ENCODE measurements at places on chromosomes 13 and 19. TPM values are rescaled to one million over a fixed set of nuclear protein-coding genes. Genes with fewer than 3 reads are reported as not detected.

DNA sequence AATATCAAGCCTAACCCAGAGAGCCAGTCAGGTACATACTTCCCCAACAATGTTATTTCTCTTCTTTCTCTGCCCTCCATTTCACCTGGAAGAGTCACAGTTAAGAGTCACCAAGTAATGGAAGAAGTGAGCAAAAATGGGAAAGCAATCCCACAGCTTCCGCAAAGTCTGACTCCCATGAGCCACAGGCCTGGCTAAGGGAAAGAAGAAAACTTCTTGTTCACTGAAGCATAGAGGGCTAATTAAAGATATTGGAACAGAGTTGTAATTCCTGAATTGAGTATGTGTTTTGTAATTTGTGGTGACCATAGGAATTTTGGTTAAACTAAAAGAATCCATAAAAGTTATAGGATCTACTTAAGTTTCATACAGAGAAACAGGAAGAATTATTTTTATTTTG, 830.9 kb upstream of the PCDH20 start:
- no peak for DNase-seq

MATK gene
- 3.3 TPM for total RNA-seq

DNA sequence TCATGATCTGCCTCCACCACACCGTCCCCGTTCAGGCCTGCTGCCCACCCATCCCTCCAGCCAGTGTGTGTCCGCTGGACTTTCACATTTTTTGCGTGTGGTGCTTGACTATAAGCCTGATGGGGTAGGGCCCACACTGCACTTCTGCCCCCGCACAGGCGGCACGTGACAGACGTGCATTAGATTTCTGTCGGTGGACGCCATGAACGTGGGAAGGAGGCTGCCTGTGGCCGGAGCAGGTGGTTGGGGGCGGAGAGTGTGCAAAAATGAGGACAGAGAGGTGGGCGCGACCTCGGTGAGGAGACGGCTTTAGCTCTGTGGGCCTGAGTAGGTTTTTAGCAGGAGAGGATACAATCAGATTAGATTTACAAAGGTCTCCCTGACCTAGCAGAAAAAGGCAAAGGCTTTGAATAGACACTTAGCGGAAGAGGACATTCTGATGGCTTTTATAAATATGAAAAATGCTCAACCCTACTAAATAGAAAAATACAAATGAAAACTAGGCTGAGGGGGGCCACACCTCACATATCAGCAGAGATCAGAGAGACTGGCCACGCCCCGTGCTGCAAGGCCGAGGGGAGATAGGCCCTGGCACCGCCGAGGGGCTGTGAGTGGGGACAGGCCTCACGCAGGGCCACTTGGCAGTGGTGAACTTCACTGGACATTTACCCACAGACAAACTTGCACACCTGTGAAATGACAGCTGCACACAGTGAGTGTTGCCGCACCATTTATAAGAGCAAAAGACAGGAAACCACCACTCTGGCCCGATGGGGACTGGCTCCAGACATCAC, 25.4 kb downstream of the PAK4 start:
- DNase-seq: no peak

B3GNT3 gene
- total RNA-seq: not detected

ZNF441 gene
- 3.2 TPM for total RNA-seq

Measured in glomerular endothelial cell (primary cell).